ENCODE measurements at places on chromosomes 13 and 19.

DNA sequence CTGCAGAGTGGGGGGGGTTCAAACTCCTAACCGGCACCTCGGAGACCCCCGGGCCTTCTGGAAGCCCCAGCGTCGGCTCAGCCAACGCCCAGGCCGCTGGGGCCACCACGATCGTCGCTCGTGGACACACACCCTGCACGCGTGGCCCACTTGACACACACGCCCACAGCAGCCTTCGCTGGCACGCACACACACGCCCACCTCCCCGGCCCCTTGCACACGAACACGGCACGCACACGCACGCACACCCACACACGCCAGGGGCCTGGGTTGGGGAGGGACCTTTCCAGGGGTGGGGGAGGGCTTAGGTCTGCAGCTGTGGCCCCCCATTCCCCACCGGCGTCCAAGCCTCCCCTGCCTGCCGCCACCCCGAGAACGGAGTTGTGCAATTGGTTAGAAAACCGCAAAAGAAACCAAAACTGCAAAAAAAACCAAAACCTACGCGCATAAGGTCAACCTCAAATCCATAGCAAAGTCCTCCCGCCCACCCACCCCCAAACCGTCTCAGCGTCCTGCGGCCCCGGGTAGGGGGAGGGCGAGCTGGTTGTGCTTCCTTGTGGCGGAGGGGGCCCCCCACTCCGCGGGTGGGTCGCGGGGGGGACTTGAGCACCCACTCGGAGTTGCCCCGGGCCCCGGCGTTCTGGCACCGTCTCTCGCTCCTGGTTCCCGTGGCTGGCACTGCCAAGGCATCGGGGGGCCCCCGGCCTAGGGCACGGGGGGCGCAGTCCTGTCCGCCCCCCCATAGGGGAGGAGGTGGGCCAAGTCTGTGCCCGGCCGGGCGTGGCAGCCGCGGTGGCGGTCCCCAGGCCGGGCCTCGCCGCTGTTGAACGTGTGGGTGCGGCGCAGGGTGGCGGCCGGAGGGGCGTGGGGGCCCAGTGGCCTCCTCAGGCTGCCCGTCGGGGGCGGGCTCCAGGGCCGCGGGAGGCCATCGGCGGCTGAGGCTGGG lies 3.3 kb upstream of the LRG1 start:
- DNase-seq, result no peak

GRCh38 chr13:23754997-23755396 lies 134.2 kb downstream of the MIPEP start:
- DNase-seq, result no peak

DNA sequence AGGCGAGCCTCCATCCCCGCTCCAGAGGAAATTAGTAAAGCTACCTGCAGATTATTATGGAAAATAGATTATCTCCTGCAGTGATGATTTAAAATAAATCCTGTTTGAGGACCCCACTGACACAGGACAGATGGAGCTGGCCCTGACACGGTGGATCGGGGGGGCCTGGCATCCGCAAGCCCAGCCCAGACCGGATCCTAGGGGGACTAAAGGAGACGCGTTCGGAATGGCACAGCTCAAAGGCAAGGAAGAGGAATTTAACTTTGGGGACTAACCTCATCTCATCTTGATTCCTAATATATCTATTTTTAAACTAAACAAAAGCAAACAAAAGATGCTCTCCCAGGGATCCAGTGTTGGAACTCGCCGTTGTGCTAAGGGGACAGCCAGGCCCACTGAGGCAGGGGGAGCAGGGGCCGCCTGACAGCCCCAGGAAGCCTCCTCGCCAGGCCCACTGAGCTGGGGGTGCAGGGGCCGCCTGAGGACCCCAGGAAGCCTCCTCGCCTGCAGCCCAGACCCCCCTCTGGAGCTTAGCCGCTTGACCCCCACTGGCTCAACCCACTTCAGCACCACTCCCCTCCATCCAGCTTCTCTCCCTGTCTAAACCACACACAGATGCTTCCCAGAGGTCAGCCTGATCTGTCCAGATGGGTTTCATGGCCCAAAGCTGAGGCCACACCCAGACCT lies 78.6 kb downstream of the SPACA7 start:
- DNase-seq, result no peak

DNA sequence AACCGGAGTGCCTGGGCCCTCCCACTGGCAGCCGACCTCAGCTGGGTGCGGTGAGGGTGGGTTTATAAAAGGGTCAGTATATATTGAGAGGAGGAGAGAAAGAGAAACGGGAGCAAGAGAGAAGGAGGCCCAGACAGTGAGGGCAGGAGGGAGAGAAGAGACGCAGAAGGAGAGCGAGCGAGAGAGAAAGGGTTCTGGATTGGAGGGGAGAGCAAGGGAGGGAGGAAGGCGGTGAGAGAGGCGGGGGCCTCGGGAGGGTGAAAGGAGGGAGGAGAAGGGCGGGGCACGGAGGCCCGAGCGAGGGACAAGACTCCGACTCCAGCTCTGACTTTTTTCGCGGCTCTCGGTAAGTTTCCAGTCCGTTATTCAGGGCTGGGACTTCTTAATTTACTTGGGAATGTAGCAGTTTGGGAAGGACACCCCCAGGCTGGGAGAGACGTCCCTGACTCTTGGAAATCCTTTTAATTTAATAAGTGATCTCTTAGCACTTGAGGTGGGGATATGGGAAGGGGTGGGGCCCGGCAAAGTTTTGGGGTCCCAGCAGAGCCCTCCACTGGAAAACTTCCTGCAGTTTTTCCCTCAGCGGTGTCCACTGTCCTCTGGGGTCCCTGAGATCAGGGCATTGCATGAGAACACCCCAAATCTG lies at the start of gene EMP3:
TSS of gene EMP3 (plus strand) at position 288 of the 646 bp plus-strand sequence. CDS start 1,293 bp downstream, outside the sequence.
- DNase-seq, result peak; percentile 26

DNA sequence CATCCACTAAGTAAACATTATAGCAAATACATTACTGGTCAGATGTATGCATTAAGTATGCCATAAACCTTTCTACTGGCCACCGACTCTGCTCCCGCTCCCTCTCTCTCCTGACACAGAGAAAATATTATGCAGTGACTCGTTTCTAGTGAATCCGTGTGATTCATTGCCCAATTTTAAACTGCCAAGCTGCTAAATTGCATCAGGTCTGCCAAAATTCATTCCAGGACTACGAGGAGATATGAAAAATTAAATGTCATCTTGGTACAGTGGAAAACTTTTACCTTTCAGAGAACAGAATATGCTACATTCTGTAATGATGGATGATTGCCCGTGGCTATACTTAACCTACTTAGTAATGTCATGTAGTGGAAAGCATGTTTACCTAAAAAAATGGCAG lies 368.8 kb upstream of the TSHZ3 start:
- DNase-seq, result no peak

DNA sequence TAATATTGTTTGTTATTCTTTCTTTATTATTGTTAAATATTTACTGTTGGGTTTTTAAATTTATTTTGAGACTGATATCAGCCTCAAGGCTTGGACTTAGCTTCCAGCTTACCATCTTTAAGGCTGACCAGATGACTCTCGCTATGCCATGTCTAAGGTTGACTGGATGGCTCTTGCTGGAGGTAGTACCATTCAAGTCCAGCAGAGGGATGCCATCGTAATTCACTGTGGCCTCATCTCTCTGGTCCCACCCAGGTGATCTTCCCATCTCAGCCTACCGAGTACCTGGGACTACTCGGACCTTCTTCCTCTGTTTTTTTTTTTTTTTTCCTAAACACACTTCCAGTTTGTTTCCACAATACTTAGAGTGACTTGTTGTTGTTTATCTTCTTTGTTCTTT lies 41.7 kb upstream of the ZNF91 start:
- no peak for DNase-seq

- no peak for DNase-seq
Measured at GRCh38 chr13:80630685-80631121, 289.8 kb upstream of the SPRY2 start.

DNA sequence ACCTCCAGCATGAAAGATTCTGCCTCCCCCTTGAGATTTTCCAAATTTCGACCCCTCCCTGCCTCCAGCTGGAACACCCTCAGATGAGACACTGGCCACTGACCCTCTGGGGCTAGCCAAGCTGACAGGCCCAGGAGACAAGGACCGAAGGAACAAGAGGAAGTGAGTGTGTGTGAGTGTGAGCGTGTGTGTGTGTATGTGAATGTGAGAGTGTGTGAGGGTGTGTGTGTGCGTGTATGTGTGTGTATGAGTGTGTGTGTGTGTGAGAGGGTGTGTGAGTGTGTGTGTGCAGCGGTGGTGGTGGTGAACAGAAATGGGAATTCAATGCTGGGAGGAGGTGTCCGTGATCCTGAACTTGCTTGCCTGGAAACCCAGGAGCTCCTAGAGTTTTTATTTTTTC lies 13.8 kb downstream of the HRC start:
- no peak for DNase-seq

GRCh38 chr13:75550159-75550567 lies 572 bp downstream of the UCHL3 start:
- peak; percentile 32 for DNase-seq

DNA sequence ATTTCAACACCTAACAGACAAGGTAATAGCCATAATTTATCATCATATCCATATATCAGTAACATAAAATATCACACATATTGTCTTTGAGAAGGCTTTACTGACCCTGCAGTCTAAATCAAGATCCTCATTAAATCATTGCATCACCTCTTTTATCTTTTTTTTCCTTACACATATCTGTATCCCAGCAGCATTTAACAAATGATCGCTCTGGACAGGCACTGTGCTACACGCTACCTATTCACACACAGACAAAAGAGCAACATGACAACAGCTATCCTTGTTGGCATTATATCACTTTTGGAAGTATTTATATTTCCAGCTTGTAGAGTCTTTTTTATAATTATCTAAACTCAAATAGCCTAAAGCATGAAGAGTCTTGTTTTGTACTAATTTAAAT lies 73.3 kb upstream of the NBEA start:
- no peak for DNase-seq

GRCh38 chr19:28319227-28319626 lies 893.7 kb downstream of the UQCRFS1 start:
- DNase-seq, result no peak

GRCh38 chr19:23402388-23402787 lies 7.1 kb upstream of the ZNF91 start:
- DNase-seq, result no peak

DNA sequence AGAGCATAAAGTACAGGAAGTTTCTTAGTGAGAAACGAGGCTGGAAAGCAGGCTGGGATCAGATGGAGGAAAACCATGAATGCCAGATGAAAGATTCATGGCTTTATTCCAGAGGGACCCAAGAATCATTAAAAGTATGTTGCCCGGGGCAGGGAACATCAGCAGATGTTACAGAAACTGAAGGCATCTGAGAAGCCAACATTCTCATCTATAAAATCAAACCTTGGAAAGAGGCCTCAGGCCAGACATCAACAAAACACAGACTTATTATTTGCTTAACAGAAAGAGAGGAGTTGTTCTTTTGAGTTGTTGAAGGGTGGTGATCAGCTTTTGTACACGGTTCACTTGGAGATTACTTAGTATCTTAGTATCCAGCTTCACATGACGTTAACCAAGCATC lies 543.6 kb downstream of the RFC3 start:
- DNase-seq, result no peak

DNA sequence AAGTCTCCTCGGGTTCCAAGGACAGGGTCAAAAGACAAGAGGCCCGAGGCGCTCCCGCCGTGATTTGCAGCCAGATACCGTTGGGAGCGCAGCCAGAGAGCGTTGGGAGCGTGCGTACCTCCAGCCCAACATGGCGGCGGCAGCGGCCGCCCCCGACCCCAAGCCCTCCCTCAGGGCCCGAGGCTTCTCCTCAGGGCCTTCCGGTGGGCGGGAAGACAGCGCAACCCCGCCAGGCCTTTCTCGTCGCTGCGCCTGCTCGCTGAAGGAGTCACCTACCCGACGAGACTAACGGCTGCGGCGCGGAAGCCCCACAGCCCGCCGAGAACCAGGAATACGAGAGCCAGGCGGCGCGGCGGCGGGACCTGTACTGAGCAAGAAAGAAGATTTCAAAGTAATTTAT lies 3.2 kb upstream of the ZNF850 start:
- DNase-seq, result no peak

DNA sequence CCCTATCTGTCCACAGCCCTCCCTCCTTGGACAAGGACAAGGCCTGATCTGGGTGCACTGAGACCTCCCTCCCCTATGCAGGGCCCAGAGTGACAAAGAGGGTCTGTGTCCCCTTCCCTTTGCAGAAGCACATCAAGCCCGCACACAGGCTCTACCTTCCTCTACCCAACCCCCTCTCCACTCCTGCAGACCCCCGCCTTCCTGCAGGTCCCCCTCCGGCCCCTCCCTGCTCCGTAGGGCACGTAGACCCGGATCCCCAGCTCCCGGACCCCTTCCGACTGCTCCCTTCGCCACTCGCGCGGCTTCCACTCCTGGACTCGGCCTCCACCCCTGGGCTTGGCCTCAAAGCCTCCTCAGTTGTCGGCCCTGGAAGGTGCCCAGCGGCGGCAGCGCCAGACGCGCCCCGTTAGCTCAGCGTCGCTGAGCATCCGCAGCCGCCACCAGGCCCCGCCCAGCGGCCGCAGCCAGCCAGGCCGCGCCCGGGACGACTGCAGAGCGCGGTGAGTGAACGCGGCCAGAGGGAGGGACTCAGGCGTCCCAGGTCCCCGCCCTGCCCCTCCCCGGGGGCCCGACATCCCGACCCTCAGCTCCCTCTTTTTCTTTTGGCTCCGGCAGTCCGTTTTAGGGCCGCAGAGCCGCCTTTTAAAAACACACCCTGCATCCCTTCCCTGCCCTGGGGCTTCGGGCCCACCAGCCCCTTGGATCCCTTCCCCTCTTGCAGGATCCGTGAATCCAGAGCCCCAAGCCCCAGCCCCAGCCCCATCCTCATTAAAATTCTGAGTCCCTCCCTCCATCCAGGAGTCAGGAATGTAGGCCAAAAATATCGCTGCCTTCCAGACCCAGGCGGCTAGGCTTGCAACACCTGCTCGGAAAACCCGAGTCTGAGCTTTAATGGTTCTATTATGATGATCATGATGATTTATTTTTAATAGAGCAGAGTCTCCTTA lies 1.5 kb upstream of the MYADM start:
- DNase-seq, result peak; percentile 81

GRCh38 chr13:48251611-48252081 lies 18.6 kb downstream of the ITM2B start:
- DNase-seq, result no peak

- DNase-seq, result no peak
Measured at GRCh38 chr13:108315991-108316390, 46.5 kb downstream of the TNFSF13B start.

- DNase-seq, result no peak
Measured at GRCh38 chr19:36547001-36547732, 19.1 kb upstream of the ZNF260 start.

GRCh38 chr19:55549500-55550320 lies 4.4 kb upstream of the SBK3 start:
- peak; percentile 72 for DNase-seq

DNA sequence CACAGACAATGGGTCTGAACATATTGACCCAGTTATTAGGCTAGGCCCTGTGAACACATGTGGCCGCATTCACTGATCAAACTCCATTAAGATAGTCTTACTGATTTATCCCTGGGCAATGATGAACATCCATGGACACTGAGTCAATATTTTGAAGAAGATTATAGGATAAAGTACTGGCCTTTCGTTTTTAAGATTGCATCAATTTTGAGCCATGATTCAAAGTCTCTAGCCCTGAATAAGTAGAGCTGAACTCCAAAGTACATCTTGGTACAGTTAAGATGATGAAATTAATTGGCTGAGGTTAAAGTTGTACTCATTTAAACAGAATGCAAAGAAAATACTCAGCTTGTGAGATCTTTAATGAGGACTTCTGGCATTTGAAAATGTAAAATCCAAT lies 1581.9 kb downstream of the EFNB2 start:
- no peak for DNase-seq

- DNase-seq, result peak; percentile 61
Measured at GRCh38 chr19:46746281-46747057, at the start of gene STRN4. Gene STRN4 (minus strand): TSS chr19:46746450. CDS start chr19:46746430, 20 bp downstream.
